A549 treated with CORT108297 at 1 μM for 4 hours (cell line): ENCODE measurements at places on chromosomes 6 and 20. TPM values are rescaled to one million over a fixed set of nuclear protein-coding genes. Genes with fewer than 3 reads are reported as not detected.

Gene CSNK2A1
- total RNA-seq, result 133 to 156 TPM (median 151 TPM) in 5 replicates

Gene DLL1
- 0.12 to 0.26 TPM (median 0.20 TPM) in 5 replicates for total RNA-seq

Gene NECAB3
- 11.1 to 15.5 TPM (median 14.1 TPM) in 5 replicates for total RNA-seq

Gene SLC26A8
- total RNA-seq, result not detected in 5 replicates

Gene KIAA1755
- total RNA-seq, result 0.06 to 0.19 TPM (median 0.13 TPM) in 5 replicates

Gene ASXL1
- 28.8 to 36.3 TPM (median 33.7 TPM) in 5 replicates for total RNA-seq
